ENCODE measurements at places on chromosomes 7 and 10. TPM values are rescaled to one million over a fixed set of nuclear protein-coding genes. Genes with fewer than 3 reads are reported as not detected.

CLRN3 gene
- total RNA-seq, result not detected

GOLGA7B gene
- 5.6 TPM for total RNA-seq

SMO gene
- 0.14 TPM for total RNA-seq

AKR1D1 gene
- total RNA-seq, result not detected

OIT3 gene
- 0.11 TPM for total RNA-seq
